ENCODE measurements at places on chromosomes 3 and 15. TPM values are rescaled to one million over a fixed set of nuclear protein-coding genes. Genes with fewer than 3 reads are reported as not detected.

DNA sequence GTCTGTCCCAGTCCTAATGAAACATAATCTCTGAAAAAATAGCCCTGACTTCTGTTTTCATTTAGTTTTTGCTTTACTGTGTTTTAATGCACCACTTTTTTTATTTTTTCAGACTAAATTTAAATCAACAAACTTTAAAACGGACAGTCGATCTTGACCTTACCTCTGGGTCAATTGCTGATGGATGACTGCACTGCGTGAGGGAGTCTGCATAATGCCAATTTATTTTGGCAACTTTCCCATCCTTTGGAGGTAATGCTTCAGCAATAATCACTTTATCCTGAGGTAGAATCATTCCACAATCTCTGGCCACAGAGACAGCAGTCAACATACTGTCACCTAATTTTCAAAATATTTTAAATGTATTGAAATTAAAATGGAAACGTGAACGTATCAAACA is 32.5 kb upstream of the GP5 start:
- no peak overlapping the region for H3K4me3 ChIP-seq
- DNase-seq, result no peak
- no peak overlapping the region for H3K27ac ChIP-seq
- no peaks in the 10 kb centered on the region for H3K4me1 ChIP-seq

- no peak overlapping the region for H3K4me3 ChIP-seq
- no peaks in the 10 kb centered on the region for H3K27me3 ChIP-seq
- H3K4me1 ChIP-seq, result no peaks in the 10 kb centered on the region
- no peak overlapping the region for H3K27ac ChIP-seq
- no peaks in the 10 kb centered on the region for H3K36me3 ChIP-seq
- peak; percentile 75 for DNase-seq
Measured at GRCh38 chr15:27589260-27589659, 509.9 kb downstream of the OCA2 start.

DNA sequence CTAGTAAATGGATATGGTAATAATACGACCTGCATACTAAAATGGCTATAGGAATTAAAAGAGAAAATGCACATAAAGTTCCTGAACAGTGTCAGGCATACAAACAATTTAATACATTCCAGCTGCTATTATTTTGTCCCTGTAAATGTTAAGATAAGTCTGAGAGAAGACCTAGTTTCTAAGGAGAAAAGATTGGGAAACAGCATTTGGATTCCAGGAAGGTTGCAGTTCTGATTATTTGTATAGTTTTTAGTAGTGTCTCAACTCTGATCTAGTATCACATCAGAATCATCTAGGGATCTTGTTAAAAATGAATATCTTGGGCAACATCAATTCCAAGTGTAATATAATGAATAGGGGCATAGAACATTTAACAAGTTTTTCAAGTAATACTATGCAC is 905.7 kb downstream of the NSUN3 start:
- no peaks in the 10 kb centered on the region for H3K4me1 ChIP-seq
- no peaks in the 10 kb centered on the region for H3K27me3 ChIP-seq
- H3K4me3 ChIP-seq, result no peak overlapping the region
- no peak for DNase-seq
- no peaks in the 10 kb centered on the region for H3K36me3 ChIP-seq

GRCh38 chr3:34011171-34012101 is 213.0 kb downstream of the PDCD6IP start:
- H3K36me3 ChIP-seq, result no peaks in the 10 kb centered on the region
- H3K4me3 ChIP-seq, result no peak overlapping the region
- no peak overlapping the region for H3K27ac ChIP-seq
- no peak for DNase-seq
- H3K4me1 ChIP-seq, result no peaks in the 10 kb centered on the region

GRCh38 chr15:40450047-40450446 is 9.3 kb downstream of the BAHD1 start:
- H3K36me3 ChIP-seq, result no peaks in the 10 kb centered on the region
- no peak for DNase-seq
- H3K27me3 ChIP-seq, result no peaks in the 10 kb centered on the region
- H3K4me1 ChIP-seq, result peaks cover 47% of the 10 kb centered on the region
- no peak overlapping the region for H3K4me3 ChIP-seq

- H3K36me3 ChIP-seq, result no peaks in the 10 kb centered on the region
- no peak overlapping the region for H3K27ac ChIP-seq
Measured at GRCh38 chr15:43975326-43975725, 148.5 kb downstream of the WDR76 start.

- DNase-seq, result no peak
- no peaks in the 10 kb centered on the region for H3K27me3 ChIP-seq
- H3K4me1 ChIP-seq, result peaks cover 39% of the 10 kb centered on the region
Measured at GRCh38 chr3:194481525-194482195, 5.1 kb downstream of the ATP13A3 start.

DNA sequence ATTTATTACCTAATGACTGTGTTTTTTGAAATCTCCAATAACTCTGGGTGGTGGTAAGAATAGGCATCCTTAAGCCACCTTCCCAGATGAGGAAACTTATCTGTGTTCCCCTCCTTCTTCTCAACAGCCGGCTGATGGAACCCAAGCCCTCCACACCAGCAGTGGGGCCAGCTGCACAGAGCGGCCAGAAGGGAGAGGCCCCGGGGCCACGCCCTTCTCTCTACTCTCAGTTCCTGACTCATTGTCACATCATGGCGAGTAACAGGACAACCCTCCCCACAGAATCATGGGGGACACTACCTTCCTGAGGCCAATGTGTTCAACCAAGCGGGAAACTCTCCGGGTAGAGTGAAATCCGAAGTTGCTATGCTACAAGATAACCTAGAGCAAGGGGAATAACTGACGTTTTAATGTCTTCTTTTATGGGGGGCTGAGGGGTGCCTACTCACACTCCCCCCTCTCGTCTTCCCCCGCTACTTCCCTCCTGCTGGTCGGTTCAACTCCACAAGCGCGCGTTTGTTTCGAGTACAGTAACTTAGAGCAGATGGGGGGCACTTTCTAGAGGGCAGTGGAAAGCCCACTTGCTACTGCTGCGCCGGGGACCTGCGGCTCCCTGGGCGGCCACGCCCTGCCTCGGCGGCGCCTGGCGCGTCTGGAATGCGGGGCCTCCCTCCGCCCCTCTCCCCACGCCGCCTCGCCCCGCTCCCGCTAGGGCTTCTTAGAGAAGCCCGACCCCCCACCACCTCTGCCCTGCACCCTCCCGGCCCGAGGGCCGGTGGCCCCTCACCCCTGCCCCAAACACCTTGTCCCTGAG is 621 bp downstream of the ANXA2 start:
- no peaks in the 10 kb centered on the region for H3K36me3 ChIP-seq
- no peaks in the 10 kb centered on the region for H3K27me3 ChIP-seq
- DNase-seq, result peak; percentile 51
- peak overlapping the region; percentile 97 for H3K27ac ChIP-seq

DNA sequence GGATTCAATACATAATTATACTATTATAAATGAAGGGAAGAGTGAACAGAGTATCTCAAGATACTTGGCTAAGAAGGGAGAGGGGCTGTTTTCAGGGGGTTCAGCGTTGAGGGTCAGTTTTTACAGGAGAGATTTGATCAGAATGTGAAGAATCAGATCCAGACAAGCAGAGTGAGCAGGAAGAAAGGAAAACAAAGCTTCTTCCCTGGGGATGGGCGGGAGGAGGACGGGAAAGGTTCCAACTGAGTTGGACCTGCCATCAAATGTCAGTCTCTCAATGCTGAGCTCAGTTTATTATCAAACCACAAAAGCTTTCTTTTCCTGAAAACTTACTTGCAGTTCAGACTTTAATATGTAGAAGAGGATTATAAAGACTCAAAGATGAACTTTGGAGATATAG is 6.0 kb upstream of the MELTF start:
- H3K36me3 ChIP-seq, result no peaks in the 10 kb centered on the region
- no peaks in the 10 kb centered on the region for H3K27me3 ChIP-seq
- peaks cover 11% of the 10 kb centered on the region for H3K4me1 ChIP-seq
- DNase-seq, result no peak
- H3K4me3 ChIP-seq, result no peak overlapping the region

DNA sequence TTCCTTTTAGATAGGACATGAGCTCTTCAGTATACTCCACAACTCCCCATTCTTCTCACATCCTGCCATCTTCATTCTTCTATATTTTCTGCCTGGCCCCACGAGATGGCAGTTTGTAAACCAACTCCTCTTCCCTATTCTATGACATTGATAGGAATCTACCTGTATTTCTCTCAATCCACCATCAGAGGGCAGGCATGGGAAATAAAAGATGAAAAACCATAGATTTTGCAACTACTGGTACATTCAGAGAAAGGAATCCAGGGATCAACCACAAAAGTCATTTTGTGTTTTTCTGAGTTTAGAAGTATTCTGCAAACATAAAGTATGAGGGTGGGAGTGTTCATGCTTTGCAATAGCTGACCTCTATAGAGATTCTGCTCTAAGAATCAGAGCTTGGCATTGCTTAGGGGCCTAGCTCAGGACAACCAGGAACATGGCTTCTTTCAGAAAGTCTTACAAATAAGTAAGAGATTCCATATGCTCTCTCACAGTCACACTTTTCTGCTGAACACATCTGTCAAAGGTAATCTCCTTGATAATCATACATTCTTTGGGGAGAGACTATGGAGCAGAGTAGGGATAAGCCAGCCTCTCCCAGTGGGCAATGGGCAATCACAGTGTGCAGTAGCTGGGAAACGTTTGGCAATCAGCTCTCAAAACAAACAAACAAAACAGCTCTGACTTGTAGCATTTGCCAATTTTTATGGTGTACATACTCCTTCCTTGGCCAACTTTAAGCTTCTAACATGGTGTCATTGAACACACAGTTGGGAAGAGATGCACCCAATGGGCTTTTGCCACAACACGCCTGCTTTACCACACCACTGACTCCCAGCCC is 43.1 kb upstream of the SLC25A36 start:
- peak; percentile 43 for DNase-seq
- H3K27ac ChIP-seq, result no peak overlapping the region
- no peaks in the 10 kb centered on the region for H3K27me3 ChIP-seq
- peaks cover 6% of the 10 kb centered on the region for H3K4me1 ChIP-seq
- no peaks in the 10 kb centered on the region for H3K36me3 ChIP-seq

GRCh38 chr3:49339941-49340800 is at the start of gene USP4:
USP4 (minus strand) TSS chr3:49340053; CDS start chr3:49340024, 29 bp downstream.
- no peaks in the 10 kb centered on the region for H3K27me3 ChIP-seq
- H3K4me3 ChIP-seq, result peak within 1 kb of the TSS; percentile 90
- peaks cover 28% of the 10 kb centered on the region for H3K4me1 ChIP-seq
- H3K27ac ChIP-seq, result peak within 1 kb of the TSS; percentile 82
- no peaks in the 10 kb centered on the region for H3K36me3 ChIP-seq
- peak; percentile 89 for DNase-seq

SPATA12 gene
- total RNA-seq, result not detected

GOLGA6L7 gene
- total RNA-seq, result not detected
